Left renal cortex interstitium (tissue), 4 donors: ENCODE measurements at places on chromosomes 7 and 10. TPM values are rescaled to one million over a fixed set of nuclear protein-coding genes. Genes with fewer than 3 reads are reported as not detected.

CELF2 gene
- 9.8 TPM for polyA plus RNA-seq

STK31 gene
- 1.0 TPM for polyA plus RNA-seq

DNA sequence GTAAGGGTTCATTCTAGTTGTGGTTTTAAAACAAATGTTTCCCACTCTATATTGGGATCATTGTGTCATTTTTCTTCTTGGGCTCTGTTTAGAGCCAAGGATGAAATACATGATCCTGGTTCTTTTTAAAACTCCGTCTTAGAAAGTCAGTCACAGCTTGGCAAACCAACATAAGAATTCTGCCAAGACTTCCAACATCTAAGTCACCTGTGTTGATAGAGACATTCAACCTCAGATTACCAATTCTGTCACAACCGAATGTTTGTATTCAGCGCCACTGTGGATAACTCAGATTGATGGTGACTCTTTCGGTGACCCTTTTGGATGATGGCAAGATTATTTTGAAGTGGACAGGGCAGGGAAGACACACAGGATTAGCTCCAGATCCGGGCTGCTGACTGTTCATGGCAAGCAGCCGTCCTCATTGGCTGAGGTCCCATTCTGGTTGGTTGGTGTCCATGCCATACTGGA lies 255.4 kb downstream of the ARHGAP21 start:
- DNase-seq, result no peak

GRM3 gene
- 0.16 TPM for polyA plus RNA-seq

SPDYE2B gene
- polyA plus RNA-seq, result 0.60 TPM

SGCE gene
- 90.7 TPM for polyA plus RNA-seq

DNA sequence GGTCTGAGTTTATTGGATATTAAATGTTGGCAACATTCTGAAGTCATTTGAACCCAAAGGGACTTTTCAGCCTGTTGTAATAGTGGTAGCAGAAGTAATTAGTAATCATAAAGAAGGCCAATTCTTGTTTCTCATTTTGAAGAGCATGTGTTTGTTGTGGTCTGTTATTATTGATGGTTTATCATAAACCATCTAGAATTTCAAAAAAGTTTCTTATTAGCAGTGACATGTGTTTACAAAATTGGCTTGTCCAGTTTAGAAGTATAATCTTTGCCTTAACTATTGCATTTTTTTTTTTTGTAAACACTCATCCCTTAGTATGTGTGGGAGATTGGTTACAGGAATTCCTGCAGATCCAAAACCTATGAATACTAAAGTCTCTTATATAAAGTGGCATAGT lies 177.8 kb downstream of the BBS9 start:
- DNase-seq, result no peak

- DNase-seq, result no peak
Measured at GRCh38 chr10:62162261-62162981, 106.2 kb downstream of the RTKN2 start.

IGFBP3 gene
- 92.0 TPM for polyA plus RNA-seq

- DNase-seq, result no peak
Measured at GRCh38 chr7:47185839-47186238, 396.1 kb downstream of the TNS3 start.

DNA sequence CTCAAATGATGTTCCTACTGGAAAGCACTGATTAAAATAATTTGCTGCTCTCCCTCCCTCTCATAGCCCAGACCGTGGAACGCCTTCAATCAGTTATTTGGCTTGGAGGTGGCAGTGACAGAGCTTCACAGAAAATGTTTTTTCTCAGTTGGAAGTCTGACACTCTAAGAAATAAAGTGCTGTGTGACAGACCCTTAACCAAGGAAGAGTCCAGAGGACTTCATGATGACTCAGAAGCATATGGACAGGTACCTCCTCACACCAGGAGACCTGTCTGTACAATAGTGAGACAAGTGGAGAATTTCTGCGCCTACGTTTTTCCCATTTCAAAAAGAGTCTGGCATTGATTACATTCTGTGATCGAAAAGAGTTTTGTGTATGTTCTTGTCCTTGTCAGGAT lies 295.5 kb downstream of the DOCK4 start:
- no peak for DNase-seq

TMEM229A gene
- 0.08 TPM for polyA plus RNA-seq

- DNase-seq, result peak; percentile 72
Measured at GRCh38 chr10:77391605-77392235, 245.9 kb downstream of the KCNMA1 start.

GRCh38 chr7:108347616-108348015 lies 108.6 kb downstream of the NRCAM start:
- no peak for DNase-seq

ITPRID1 gene
- polyA plus RNA-seq, result 0.06 TPM
